ENCODE measurements at places on chromosomes 6 and 20. TPM values are rescaled to one million over a fixed set of nuclear protein-coding genes. Genes with fewer than 3 reads are reported as not detected.

Gene PNLDC1
- total RNA-seq = 0.44 TPM

Gene TP53TG5
- total RNA-seq = not detected

Gene TAAR8
- not detected for total RNA-seq

Gene CLDN20
- total RNA-seq = not detected

Gene BTN2A1
- 11.0 TPM for total RNA-seq

Gene NFATC2
- 0.91 TPM for total RNA-seq

Gene GPR6
- 0.37 TPM for total RNA-seq

Gene FAM162B
- 3.2 TPM for total RNA-seq

Gene SMLR1
- total RNA-seq = not detected

Gene ME1
- 3.9 TPM for total RNA-seq

Gene MUC21
- total RNA-seq = not detected

Gene FAM184A
- total RNA-seq = 12.1 TPM

Gene BMP6
- 2.1 TPM for total RNA-seq

Gene PRSS35
- total RNA-seq = 2.9 TPM

DNA sequence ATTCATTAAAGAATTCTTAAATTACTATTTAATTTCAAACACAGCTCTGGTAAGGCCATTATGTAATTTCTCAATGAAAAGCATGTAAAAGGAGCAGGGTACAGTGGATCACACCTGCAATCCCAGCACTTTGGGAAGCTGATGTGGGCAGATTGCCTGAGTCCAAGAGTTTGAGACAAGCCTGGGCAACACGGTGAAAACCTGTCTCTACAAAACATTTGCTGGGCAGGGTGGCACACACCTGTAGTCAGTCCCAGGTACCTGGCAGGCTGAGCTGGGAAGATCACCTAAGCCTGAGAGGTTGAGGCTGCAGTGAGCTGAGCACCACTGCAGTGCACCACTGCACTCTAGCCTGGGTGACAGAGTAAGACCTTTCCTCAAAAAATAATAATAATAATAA, 37.4 kb downstream of the MDN1 start:
- no peak for DNase-seq

DNA sequence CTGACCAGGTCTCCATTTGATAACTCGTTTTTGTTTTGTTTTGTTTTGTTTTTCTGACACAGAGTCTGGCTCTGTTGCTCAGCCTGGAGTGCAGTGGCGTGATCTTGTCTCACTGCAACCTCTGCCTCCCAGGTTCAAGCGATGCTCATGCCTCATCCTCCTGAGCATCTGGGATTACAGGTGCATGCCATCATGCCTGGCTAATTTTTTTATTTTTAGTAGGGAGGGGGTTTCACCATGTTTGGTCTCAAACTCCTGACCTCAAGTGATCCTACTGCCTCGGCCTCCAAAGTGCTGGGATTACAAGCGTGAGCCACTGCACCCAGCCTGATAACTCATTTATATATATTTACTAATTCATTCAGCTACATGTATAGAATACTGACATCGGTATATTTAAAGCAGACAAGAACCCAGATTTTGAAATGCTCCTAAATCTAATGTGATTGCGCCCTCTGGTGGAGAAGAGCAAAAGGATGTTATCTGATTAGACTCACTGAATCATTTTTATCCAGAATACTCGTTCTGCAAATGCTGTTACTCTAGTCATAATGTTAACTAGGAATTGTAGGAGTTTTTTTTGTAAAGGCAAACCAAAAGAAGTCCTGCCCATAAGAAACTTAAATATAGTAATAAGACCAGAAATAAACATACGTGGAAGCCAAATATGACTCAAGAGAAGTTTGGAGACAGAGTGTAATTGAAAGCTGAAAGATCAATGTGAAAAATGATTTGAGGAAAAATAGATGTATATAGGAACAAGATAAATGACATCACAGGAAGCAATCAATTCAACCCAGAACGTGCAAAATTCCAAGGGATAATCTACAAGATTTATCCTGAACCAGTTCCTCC, 5.3 kb upstream of the COL12A1 start:
- no peak for DNase-seq

- no peak for DNase-seq
These were observed 88.3 kb downstream of the CDYL start for GRCh38 chr6:4864519-4864918.

GRCh38 chr6:141541581-141542324, 591.0 kb upstream of the GJE1 start:
- no peak for DNase-seq

GRCh38 chr6:80433010-80433672, 326.7 kb downstream of the BCKDHB start:
- no peak for DNase-seq

GRCh38 chr6:131061041-131061750, 1.8 kb downstream of the EPB41L2 start:
- DNase-seq = no peak

- no peak for DNase-seq
These were observed 124.2 kb downstream of the PLEKHG1 start for GRCh38 chr6:150723857-150724256.

DNA sequence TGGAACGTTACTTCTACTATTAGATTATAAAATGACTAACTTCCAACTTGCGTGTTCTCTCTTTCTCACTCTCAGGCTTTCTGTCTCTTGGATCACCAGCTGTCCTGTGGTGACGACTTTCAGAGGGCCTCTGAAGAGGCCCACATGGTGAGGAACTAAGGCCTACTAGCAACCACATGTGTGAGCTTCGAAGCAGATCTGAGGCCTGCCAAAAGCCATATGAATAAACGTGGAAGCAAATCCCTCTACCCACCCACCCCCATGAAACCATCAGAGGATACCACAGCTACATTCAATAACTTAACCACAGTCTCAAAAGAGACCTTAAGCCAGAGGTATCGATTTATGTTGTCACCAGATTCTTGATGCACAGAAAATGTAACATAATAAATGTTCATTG, 13.5 kb upstream of the BMP5 start:
- no peak for DNase-seq

- DNase-seq = no peak
These were observed 36.2 kb upstream of the OGFRL1 start for GRCh38 chr6:71252410-71252809.

DNA sequence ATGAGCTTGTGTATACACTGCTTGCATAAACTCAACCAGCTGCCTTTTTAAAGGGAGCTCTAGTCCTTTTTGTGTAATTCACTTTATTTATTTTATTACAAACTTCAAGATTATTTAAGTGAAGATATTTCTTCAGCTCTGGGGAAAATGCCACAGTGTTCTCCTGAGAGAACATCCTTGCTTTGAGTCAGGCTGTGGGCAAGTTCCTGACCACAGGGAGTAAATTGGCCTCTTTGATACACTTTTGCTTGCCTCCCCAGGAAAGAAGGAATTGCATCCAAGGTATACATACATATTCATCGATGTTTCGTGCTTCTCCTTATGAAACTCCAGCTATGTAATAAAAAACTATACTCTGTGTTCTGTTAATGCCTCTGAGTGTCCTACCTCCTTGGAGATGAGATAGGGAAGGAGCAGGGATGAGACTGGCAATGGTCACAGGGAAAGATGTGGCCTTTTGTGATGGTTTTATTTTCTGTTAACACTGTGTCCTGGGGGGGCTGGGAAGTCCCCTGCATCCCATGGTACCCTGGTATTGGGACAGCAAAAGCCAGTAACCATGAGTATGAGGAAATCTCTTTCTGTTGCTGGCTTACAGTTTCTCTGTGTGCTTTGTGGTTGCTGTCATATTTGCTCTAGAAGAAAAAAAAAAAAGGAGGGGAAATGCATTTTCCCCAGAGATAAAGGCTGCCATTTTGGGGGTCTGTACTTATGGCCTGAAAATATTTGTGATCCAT, 15.3 kb downstream of the TNFAIP3 start:
- DNase-seq = no peak

DNA sequence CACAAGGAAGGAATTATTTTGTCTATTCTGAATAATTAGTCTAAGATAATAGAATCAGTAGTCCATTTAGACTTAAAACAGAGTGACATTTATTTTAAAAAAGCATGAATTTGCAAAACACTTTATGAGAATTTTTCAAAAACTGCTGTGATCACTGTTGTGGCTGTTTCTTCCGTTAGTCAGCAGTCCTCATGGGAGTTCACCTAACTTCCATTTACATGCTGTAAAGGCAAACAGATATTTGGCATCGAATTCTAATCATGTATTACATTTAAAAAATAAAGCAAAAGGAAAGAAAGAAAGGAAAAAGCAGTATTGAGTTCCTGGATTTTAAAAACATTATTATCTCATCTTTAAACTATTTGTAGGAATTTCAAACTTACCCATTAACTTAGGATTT, 111.8 kb downstream of the MTHFD1L start:
- DNase-seq = no peak

- DNase-seq = no peak
These were observed 900.1 kb upstream of the SLC35B3 start for GRCh38 chr6:9335431-9335830.

- DNase-seq = no peak
These were observed 27.8 kb downstream of the ADGRG6 start for GRCh38 chr6:142329486-142330113.

GRCh38 chr6:73722318-73723060, 26.5 kb downstream of the CD109 start:
- no peak for DNase-seq

GRCh38 chr6:71420693-71421328, 132.2 kb downstream of the OGFRL1 start:
- DNase-seq = peak; percentile 73

DNA sequence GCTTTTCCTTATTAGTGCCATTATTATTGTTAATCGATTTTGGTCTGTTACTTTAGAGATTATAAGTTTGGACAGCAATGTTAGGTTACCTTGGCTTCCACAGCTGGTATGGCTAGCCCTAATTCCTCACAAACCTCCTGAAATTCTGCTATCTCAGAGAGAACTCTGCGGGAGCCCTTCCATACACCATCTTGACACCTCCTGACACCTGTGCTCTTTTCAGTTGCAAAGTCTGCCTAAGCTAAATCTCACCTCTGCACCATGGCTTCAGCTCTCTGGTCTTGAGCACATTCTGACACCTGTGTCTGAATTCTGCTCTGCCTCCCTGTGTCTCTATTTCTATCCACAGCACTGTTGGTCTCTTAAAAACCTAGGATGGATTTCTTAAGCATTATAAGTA, 106.5 kb downstream of the DCDC2 start:
- DNase-seq = no peak

- peak; percentile 57 for DNase-seq
These were observed 14.9 kb downstream of the AARS2 start for GRCh38 chr6:44298055-44298803.

DNA sequence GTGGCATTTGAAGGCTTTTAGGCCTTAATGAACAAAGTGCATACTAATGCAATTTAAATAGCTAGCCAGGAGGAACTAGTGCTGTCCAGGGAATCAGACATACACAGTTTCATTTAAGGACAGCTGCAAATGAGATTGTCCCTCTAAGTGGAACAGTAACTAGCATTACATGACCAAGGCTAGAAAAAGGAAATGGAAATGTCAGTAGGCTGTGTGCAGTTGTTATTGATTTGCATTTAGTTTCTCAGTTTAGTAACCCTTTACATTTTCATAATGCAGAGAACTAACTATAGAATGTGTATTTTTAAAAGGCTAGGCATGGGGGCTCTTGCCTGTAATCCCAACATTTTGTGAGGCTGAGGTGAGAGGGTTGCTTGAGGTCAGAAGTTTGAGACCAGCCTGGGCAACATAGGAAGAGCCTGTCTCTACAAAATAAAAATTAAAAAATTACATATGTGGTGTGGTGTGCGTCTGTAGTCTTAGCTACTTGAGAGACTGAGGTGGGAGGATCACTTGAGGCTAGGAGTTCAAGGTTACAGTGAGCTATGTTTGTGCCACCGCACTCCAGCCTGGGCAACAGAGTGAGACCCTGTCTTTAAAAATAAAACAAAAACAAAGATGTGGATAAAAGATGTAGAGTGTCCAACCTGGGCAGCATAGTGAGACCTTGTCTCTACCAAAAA, 468.0 kb downstream of the UTRN start:
- no peak for DNase-seq

GRCh38 chr6:150659046-150659763, 59.5 kb downstream of the PLEKHG1 start:
- DNase-seq = no peak

GRCh38 chr6:148617530-148617929, 129.3 kb upstream of the UST start:
- no peak for DNase-seq

GRCh38 chr20:46507760-46508407, 5.5 kb downstream of the ZNF334 start:
- DNase-seq = no peak

DNA sequence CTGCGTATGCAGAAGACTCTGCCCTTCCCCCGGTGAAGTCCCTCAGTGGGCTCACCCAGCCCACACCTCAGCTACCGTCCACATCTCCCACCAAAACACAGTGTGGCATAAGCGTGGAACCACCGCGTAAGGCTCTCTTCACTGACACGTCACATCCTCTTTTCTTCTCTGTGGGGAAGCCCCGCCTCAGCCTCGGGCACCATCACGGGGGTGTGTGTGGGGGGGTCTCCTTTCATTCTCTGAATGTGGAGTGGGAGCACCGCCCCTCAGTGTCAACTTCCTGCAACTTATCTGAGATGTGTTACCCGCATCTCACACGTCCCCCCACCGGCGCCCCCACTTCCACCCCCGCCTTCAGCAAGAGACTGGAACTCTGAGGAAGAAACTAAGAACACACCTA, 388.4 kb upstream of the JARID2 start:
- no peak for DNase-seq

- DNase-seq = no peak
These were observed 654.8 kb downstream of the RNF144B start for GRCh38 chr6:19041906-19042305.

- DNase-seq = no peak
These were observed 8.7 kb upstream of the MYBL2 start for GRCh38 chr20:43658069-43658722.

DNA sequence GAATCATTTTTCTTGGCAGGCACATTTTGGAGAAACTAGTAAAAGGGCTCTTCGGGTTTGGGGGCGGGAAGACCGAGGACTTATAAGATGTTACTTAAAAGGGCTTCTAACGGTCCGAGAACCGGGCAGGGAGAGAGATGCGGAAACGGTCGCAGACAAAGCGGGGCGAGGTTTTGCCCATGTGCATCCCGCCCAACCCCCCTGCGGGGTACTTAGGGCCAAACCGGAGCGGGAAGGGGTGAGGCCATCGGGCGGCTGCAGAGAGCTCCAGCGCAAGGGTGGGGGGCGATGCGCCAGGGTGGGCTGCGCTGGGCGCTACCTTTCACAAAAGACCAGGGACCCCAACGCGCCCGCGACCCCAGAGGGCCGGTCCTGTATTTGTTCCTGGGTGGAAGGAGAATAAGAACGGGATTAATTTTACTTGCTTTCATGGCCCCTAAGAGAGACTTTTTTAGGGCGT, 616 bp downstream of the TUBB start:
- DNase-seq = no peak

- DNase-seq = no peak
These were observed 18.3 kb downstream of the KIF6 start for GRCh38 chr6:39706819-39707335.
